CD4-positive, alpha-beta T cell treated with Interleukin-15 for 4 hours (primary cell): ENCODE measurements at places on chromosomes 6 and 20.

DNA sequence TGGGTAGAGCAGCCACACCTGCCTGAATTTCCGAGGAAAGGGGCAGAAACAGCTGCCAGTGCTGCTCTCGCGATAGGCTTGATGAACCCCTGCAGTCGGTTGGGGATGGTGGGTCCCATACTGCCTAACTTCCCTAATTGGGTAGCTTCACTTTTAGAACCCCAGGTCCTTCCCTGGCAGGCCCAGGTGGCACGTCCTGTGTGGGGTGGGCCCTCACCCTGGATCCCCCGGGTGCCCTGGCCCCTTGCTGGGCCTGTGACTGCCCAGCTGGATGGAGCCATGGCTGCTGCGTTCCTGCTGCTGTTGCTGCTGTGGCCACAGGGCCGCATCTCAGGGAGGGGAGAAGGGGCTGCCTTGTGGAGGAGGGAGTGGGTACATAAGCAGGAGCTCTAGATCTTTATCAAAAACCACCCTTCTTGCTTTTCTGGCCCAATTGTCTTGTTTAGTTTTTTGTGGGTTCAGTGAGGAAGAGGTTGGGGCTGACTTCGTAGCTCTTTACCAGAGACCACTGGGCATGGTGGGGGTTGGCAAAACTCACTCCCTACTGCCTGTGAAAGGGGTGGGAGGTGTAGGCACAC is 19.2 kb downstream of the TREML4 start:
- DNase-seq: no peak

- no peak for DNase-seq
Measured at GRCh38 chr6:166304106-166304505, 4.1 kb downstream of the PRR18 start.

DNA sequence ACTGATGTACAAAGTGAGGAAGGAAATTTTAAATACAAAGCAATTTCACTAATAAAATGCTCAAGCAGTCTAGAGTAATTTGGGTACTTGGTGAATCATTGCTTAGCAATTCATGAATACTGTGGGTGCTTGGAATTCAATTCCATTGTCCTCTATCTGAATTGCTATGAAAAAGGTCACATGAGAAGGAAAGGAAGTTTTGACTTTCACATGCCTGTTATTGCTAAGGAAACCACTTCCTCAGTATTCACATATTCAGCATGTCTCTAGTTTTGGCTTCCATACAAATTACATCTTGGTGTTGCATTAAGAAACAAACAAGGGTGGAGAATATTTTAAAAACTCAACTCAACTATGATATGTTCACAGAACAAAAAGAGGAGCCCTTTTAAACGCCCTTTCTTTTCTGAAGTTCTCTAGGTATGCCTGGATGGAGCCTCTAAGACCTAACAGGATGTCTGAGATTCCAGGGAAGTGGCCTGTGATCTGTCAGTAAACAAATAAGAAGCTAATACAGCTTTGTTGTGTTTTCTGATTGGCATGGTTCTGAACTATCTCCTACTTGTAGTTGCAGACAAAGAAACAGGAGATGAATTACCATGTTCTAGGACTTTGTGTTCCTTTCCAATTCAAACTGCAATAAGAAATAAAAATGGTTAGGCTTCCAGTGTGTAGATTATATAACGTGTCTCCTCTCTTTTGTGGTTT is 190.4 kb downstream of the OGFRL1 start:
- DNase-seq: no peak

GRCh38 chr6:119934816-119935215 is 585.3 kb upstream of the MAN1A1 start:
- DNase-seq: no peak

DNA sequence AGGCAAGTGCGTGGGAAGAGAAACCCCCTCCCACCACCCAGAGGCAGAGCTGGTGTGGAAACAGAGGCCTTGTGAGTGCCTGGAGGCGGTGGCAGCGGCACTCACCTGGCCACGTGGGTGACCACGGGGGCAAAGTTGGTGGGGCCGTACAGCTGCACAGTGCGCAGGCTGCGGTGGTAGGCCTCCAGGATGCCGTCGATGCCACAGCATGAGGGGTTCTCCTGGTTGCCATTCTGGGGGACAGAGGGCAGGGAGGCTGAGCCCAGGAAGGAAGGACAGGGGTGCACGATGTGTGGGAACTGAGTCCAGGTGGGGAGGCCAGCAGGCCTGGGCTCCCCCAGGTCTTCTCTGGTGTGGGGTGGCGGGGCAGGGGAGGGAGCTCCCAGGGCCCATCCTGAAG is 47.7 kb downstream of the RAB44 start:
- DNase-seq: no peak

- DNase-seq: no peak
Measured at GRCh38 chr6:129637340-129638054, 72.5 kb downstream of the ARHGAP18 start.

DNA sequence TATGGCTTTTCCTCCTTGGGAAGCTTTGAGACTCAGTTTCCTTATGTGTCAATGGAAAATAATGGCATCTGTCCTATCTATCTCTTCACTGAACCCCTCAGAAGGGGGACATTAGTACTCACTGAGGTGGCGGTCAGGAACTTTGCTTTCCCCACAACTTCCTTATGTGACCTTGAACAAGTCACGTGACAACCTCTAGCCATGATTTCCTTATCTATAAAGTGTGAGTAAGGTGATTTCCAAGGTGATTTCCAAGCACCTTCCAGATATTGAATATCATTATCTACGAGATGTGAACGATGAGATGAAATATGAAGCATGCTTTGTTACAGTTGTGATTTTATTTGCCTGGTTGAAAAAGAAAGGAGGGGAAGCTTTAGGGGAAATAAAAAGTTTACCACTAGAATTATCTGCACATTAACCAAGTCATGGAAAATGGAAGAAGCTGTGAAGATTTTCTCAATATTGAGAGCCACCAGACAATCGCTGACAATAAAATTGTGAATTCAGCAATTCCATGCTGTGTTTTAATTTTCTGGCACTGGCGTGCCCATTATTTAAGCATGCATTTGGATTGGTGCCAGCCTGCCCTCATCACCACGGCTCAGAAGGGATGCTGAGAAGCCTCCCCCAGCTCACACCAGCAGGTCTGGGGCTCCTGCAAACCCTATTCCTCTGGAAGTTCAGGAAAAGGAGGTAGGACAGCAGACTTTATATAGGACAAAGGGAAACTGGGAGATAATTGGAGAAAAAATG is 255.3 kb downstream of the CD83 start:
- DNase-seq: no peak

GRCh38 chr6:34531580-34532201 is 24.4 kb downstream of the SPDEF start:
- no peak for DNase-seq

- no peak for DNase-seq
Measured at GRCh38 chr6:166664135-166664534, 37.1 kb upstream of the RPS6KA2 start.

DNA sequence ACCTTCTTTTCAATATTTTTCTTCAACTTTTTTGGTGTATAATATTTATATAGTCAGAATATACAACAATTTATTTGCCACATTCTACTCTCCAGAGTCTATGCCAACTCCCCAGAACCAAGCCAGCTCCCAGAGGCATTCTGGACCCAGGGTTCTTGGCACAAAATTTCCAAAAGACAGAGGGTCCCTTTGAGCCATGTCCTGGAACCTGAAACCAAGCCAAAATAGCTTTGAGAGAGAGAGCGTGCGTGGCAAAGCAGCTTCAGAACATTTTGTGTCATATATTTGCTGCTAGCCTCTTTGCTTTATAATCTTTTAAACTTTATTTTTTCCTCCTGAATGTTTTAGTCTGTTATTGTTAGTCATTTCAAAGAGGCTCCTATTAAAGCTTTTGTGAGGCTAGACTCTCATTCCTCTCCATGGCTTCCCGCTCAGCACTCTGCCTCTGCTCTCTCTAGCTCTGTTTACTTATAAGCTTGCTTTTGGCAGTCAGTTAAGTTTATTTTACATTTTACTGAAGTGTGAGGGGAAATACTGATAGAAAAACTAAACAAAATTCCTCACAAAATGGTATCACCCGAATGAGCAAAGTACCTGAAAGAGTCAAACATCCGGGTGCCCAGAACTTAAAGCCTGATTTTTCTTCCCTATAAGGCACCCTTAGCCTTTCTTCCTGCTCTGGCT is 605.1 kb upstream of the ID4 start:
- DNase-seq: no peak

GRCh38 chr6:135204951-135205350 is 23.8 kb downstream of the MYB start:
- no peak for DNase-seq

DNA sequence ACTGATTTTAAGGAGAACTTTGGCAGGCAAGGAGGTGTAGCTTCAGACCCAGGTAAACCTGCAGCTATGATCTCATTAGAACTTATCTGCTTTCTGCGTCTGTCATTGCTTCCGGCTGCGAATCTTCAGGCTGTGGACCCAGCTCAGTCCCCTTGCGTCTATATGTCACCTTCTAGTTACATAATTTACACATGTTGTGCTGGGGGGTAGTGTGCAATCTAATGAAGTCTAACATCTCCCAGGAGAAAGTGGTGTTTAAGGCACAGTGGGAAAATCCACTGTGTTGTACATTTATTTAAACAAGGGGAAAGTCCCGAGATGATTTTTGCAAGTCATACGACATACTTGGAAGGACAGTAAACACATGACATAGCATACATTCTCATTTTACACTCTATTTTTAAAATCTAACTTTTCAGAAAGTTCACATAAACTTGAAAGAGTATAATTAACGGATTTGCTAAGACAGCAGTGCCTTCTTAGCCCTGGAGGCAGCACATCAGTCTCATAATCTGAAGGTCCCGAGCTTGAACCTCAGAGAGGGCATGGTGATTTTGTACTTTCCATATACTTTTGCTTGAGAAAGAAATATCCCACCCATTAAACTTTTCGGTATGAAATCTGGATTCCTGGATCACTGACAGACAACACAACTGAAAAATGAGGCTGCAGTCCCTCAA is 35.2 kb downstream of the GPX6 start:
- DNase-seq: no peak

DNA sequence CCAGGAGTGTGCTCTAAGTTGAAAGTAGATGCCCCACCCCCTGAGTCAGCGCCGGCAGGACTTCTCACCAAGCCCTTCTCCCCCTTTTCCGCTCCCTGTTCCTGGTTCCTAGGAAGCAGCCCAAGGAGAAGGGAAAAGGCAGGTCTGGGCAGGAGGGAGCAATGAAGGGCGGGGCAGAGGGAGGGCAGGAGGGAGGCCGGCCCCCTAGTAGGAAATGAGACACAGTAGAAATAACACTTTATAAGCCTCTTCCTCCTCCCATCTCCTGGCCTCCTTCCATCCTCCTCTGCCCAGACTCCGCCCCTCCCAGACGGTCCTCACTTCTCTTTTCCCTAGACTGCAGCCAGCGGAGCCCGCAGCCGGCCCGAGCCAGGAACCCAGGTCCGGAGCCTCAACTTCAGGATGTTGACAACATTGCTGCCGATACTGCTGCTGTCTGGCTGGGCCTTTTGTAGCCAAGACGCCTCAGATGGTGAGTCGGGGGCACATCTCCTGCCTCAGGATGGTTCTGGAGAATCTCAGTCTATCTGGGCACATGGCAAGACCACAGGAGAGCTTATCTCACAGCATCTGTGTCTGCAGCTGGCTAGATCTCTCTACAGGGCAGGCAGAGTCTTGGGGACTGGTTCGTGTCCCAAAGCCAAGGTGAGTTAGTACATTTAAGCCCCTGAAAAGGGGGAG is at the start of gene PROCR:
PROCR (plus strand) TSS at position 320 of the 681 bp plus-strand sequence; CDS start at position 403, 83 bp downstream.
- DNase-seq: no peak

- DNase-seq: no peak
Measured at GRCh38 chr6:1281746-1282145, 30.2 kb upstream of the FOXQ1 start.

DNA sequence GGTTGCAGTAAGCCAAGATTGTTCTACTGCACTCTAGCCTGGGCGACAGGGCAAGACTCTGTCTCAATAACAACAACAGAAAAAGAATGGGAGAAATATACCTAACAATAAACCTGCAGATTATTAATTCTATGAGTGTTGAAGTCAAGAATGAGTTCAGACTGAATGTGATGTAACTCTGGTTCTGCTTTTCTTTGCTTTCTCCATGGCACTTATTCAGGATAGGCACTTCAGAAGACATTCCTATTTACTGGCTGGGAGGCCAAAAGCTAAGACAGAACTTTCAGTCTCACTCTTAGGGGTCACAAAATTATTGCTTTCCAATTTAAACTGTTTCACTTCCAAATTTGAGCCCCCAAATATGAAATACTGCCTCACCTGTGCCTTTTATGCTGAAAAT is 15.7 kb upstream of the PRIM2 start:
- no peak for DNase-seq

GRCh38 chr6:53896196-53896595 is 101.4 kb downstream of the LRRC1 start:
- DNase-seq: no peak

DNA sequence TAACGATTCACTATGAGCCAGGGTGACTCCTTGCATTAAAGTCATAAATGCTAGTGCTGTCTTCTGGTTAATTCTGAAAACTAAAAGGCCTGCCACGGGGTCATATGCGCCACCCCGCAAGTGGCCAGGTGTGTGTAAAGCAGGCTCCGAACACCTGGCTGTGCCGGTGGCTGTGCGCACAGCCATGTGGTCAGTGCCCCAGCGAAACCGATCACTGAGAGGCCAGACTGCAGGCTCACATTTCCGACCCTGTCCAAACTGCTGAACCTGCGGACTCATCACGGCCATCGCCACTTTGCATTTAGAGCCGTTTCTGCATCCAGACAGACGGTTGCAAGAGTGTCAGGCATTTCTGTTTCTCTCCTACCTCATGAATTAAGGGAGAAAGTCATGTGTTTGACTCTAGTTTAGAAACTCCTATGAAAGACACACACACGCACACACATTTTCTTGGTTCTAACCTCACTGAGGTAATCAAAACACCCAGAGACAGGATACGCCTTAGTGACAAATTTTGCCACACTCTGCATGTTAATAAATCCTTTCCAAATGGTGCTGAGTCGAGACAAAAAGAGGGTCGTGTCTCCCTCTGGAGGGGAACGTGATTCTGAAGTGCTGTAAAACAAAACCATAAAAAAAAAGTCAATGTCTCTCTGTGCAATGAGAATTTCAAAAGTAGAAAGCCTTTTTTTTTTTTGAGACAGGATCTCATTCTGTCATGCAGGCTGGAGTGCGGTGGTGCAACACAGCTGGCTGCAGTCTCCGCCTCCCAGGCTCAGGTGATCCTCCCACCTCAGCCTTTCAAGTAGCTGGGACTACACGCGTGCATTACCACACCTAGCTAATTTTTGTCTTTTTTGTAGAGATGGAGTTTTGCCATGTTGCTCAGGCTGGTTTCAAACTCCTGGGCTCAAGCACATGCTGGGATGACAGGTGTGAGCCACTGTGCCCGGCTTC is 31.0 kb upstream of the TCFL5 start:
- DNase-seq: no peak

GRCh38 chr6:147559006-147559405 is 50.5 kb downstream of the SAMD5 start:
- no peak for DNase-seq
